ENCODE measurements at places on chromosomes 3 and 15.

GRCh38 chr3:95037927-95038326 is 975.1 kb downstream of the NSUN3 start:
- DNase-seq: no peak

DNA sequence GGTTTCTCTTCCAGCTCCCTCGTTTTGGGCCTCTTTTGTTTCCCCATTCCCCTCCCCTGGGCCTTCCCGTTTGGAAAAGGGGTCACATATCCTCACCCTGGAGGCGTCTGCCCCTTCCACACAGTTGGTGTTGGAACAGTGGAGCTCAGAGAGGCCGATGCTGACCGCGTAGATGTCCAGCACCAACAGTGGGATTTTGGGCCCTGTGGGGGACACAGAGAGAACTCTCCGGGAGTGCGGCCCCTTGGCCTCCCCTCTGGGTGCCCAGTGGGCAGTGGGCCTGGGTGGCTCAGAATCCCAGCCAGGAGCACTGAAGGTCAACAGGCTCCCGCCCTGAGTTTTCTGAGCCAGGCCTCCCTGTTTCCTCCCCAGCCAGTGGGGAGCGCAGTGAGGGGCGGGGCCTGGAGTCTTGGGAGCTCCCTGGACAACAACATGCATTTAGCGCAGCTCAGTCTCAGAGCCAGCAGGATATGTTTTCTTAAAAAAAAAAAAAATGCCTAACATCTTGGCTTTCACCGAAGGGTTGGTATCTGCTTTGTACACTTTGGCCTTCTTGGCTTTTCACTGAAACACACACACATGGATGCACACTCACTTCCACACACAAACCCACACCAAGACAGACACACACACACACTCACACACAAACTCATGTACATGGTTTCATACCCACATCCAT is 670 bp upstream of the ISLR start:
- DNase-seq: peak; percentile 27

DNA sequence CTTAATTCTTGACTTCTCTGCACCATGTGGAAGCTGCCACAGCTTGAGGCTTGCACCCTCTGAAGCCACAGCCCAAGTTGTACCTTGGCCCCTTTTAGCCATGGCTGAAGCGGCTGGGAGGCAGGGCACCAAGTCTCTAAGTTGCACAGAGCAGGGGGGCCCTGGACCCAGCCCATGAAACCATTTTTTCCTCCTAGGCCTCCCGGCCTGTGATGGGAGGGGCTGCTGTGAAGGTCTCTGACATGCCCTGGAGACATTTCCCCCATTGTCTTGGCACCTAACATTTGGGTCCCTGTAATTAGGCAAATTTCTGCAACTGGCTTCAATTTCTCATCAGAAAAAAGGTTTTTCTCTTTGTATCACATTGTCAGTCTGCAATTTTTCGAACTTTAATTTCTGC is 92.8 kb upstream of the GALNT15 start:
- DNase-seq: no peak

DNA sequence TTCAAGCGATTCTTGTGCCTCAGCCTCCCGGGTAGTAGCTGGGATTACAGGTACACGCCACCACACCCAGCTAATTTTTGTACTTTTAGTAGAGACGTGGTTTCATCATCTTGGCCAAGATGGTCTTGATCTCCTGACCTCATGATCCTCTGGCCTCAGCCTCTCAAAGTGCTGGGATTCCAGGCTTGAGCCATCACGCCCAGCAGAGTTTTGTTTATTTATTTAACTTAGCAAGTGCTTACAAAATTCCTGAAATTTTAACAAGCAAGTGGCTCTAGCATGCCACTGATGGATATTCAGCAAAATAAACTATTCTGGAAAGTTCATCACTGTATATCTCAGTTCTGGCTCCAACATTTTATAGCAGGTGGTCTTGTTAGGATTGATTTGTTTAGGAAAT is 585.9 kb downstream of the OTOL1 start:
- no peak for DNase-seq

DNA sequence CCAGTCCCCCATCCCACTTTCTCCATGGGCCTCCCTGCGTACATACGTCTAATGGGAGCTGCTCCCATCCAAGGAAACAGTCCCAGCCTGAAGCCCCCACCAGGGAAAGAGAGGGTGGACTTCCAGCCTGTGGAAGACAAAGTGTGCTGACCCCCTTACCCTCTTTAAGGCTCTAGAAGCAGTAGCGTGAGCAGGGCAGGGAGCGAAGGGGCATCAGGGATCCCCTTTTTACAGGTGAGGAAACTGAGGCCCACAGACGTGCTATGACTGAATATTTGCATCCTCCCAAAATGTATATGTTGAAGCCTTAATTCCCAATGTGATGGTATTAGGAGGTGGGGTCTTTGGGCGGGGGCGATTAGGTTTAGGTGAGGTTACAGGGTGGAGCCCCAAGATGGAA is 83.4 kb downstream of the TOP2B start:
- DNase-seq: no peak
